ENCODE measurements at places on chromosomes 4 and X.

GRCh38 chrX:77428551-77428950 lies 18.6 kb upstream of the FGF16 start:
- H3K27ac ChIP-seq, result no peak overlapping the region
- DNase-seq, result no peak

GRCh38 chr4:39259571-39260330 lies 77.4 kb downstream of the WDR19 start:
- H3K27me3 ChIP-seq, result no peaks in the 10 kb centered on the region
- no peak overlapping the region for H3K4me3 ChIP-seq
- no peak overlapping the region for H3K27ac ChIP-seq
- DNase-seq, result no peak

DNA sequence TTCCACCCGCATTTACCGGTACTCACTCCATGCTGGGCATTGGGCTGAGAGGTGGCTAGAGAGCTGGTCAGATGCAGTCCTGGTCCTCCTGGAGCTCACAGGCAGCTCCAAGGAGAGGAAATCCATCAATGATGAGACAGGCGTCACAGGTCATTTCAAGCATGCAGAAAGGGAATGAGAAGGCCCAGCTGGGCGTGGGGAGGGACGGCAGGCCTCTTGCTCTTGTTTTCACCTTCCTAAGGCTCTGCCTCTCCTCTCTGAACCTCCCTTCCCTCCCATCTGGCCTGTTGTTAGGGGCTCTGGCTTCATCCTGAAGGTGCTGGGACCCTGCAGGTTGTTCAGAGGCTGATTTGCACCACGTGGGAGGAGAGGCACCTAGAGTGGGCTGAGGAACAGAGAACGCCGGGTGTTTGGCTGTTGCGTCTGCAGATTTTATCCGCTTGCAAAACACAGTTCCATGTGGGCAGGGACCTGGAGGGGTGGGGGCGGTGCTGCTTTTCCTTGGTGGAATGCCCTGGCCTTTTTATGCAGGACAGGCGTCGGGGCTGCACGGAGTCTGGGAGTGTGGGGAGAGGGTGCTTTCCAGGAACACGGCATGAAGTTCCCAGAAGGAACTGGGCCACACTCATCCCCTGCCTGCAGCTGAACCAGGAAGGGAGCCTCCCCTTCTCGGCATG lies 81.5 kb upstream of the PSAPL1 start:
- H3K4me3 ChIP-seq, result no peak overlapping the region
- no peak overlapping the region for H3K27ac ChIP-seq
- peaks cover 11% of the 10 kb centered on the region for H3K27me3 ChIP-seq
- DNase-seq, result no peak
- H3K4me1 ChIP-seq, result no peaks in the 10 kb centered on the region

- peak overlapping the region; percentile 62 for H3K27ac ChIP-seq
- no peak for DNase-seq
- H3K27me3 ChIP-seq, result no peaks in the 10 kb centered on the region
- no peak overlapping the region for H3K4me3 ChIP-seq
These were observed 16.8 kb upstream of the TBC1D14 start for GRCh38 chr4:6892909-6893202.

DNA sequence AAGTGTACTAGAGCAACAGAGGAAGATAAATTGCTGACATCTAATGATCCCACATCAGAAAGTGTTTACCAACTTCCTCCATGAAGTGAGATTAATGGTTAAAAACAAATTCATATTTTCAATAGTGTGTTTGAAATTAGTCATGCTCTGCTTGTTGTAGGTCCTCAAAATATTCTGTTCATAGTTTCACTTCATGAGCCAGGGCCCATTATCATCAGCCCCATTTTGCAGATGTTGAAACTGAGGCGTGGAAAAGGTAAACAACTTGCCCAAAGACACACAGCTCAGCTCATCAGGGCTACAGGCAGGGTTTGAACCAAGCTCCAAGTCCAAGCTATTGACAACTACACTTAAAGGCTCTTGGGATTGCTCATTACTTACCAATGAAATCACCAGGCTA lies 103.5 kb upstream of the PPARGC1A start:
- no peak for DNase-seq
- no peak overlapping the region for H3K4me3 ChIP-seq
- H3K4me1 ChIP-seq, result no peaks in the 10 kb centered on the region

DNA sequence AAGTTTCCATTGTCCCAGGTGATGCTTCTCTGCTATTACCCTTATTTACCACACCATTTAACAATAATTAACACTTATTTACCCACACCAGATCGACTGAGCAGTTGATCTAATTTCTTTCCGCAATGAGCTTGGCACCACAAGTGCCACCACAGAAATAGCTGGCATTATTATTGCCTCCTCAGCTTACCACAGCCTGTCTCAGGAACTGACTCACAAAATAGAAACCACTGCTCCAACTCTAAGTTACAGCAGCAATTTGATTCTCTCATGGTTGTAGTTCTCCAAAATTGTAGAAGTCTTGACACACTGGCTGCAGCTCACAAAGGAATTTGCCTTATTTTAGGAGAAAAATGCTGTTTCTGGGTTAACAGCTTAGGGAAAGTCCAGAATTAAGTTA lies 22.5 kb downstream of the ZNF721 start:
- H3K27me3 ChIP-seq, result no peaks in the 10 kb centered on the region
- H3K36me3 ChIP-seq, result peaks cover 5% of the 10 kb centered on the region
- peak; percentile 91 for DNase-seq
- H3K4me1 ChIP-seq, result peaks cover 3% of the 10 kb centered on the region
- H3K4me3 ChIP-seq, result no peak overlapping the region

GRCh38 chr4:67291644-67292043 lies 253.7 kb downstream of the CENPC start:
- H3K27me3 ChIP-seq, result no peaks in the 10 kb centered on the region
- DNase-seq, result no peak
- H3K4me3 ChIP-seq, result no peak overlapping the region
- H3K4me1 ChIP-seq, result no peaks in the 10 kb centered on the region

GRCh38 chr4:74790652-74791051 lies 3.7 kb downstream of the BTC start:
- H3K36me3 ChIP-seq, result no peaks in the 10 kb centered on the region
- peaks cover 14% of the 10 kb centered on the region for H3K4me1 ChIP-seq
- no peak overlapping the region for H3K4me3 ChIP-seq
- peaks cover 3% of the 10 kb centered on the region for H3K27me3 ChIP-seq
- no peak overlapping the region for H3K27ac ChIP-seq
- DNase-seq, result no peak

DNA sequence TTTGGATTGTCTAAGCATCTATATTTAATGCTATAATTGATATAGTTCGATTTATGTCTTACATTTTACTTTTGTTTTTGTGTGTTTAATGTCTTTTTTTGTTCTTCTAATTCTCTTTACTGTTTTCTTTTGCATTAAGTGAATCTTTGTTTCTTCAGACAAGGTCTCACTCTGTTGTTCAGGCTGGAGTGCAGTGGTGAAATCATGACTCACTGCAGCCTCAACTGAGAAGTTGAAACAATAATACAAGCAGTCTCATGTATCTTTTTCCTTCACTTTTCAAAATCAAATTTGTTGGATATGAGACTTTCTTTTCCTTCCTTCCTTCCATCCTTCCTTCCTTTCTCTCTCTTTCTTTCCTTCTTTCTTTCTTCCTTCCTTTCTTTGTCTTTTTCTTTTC lies 1401.6 kb downstream of the ADGRL3 start:
- H3K4me1 ChIP-seq, result no peaks in the 10 kb centered on the region
- no peaks in the 10 kb centered on the region for H3K27me3 ChIP-seq
- DNase-seq, result no peak
- no peak overlapping the region for H3K27ac ChIP-seq
- no peaks in the 10 kb centered on the region for H3K36me3 ChIP-seq

GRCh38 chrX:118569676-118570075 lies 74.1 kb downstream of the DOCK11 start:
- no peaks in the 10 kb centered on the region for H3K4me1 ChIP-seq
- H3K27ac ChIP-seq, result no peak overlapping the region

DNA sequence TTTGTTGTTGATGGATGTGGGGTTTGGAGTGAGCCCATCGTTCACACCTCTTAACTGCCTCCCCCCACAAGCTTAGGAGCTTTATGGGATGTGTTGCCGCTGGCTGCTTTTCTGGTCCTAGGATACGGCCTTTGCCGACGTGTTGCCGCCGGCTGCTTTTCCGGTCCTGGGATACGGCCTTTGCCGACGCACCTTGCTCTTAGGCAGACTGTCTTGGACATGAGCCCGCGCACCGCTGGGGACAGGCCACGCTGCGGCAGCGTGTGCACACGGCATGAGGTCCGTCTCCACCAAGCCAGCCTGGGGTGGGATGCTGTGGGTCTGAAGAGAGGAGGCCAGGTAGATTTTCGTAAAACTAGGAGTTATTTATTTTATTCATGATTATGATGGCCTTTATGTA lies 14.2 kb downstream of the RGS12 start:
- H3K27ac ChIP-seq, result no peak overlapping the region
- H3K27me3 ChIP-seq, result no peaks in the 10 kb centered on the region
- H3K4me1 ChIP-seq, result peaks cover 56% of the 10 kb centered on the region
- DNase-seq, result no peak
- H3K36me3 ChIP-seq, result no peaks in the 10 kb centered on the region

DNA sequence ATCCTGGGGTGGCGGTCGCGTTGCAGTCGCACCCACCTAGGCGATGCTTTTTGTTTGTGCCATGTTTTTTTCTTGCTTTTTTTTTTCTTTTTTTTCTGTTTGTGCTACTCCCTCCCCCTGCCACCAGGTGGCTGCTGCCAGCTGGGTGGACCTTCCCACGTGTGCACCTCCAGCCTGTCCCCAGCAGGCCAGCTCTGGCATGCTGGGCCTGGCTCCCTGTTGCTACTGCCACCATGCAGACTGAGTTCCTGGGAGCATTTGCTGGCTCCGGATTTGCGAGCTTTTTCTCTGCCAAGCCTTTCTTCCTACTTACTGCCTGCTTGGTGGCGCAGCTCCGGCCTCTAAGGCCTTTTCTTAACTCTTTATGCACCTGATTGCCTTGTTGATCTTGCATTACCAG lies 161.2 kb upstream of the WDFY3 start:
- H3K4me1 ChIP-seq, result no peaks in the 10 kb centered on the region
- no peak overlapping the region for H3K27ac ChIP-seq
- DNase-seq, result peak; percentile 33

DNA sequence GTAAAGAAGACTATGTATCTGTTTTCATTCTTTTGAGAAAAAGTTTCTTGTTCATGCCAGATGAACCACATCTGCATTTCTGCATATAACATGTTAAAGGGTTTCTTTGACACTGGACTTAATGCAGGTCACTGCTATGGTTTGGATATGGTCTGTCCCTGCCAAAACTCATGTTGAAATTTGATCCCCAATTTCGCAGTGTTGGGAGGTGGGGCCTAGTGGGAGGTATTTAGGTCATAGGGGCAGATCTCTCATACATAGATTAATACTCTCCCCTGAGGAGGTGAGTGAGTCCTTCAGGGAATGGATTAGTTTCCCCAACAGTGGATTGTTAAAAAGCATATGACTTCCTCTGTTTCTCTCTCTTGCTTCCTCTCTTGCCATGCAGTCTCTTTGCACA lies 45.9 kb upstream of the TMEM33 start:
- H3K4me3 ChIP-seq, result no peak overlapping the region
- no peaks in the 10 kb centered on the region for H3K36me3 ChIP-seq
- peaks cover 29% of the 10 kb centered on the region for H3K27me3 ChIP-seq
- H3K27ac ChIP-seq, result no peak overlapping the region
- H3K4me1 ChIP-seq, result no peaks in the 10 kb centered on the region

- H3K4me3 ChIP-seq, result no peak overlapping the region
- H3K27ac ChIP-seq, result no peak overlapping the region
- peaks cover 3% of the 10 kb centered on the region for H3K4me1 ChIP-seq
- DNase-seq, result no peak
These were observed 77.9 kb downstream of the LUZP4 start for GRCh38 chrX:115367455-115367854.

GRCh38 chr4:79540143-79540542 lies 132.1 kb upstream of the GK2 start:
- H3K27me3 ChIP-seq, result no peaks in the 10 kb centered on the region
- DNase-seq, result no peak
- no peaks in the 10 kb centered on the region for H3K4me1 ChIP-seq
- no peaks in the 10 kb centered on the region for H3K36me3 ChIP-seq
- no peak overlapping the region for H3K27ac ChIP-seq
- H3K4me3 ChIP-seq, result no peak overlapping the region

- no peaks in the 10 kb centered on the region for H3K4me1 ChIP-seq
- no peaks in the 10 kb centered on the region for H3K27me3 ChIP-seq
- H3K27ac ChIP-seq, result peak overlapping the region; percentile 9
- DNase-seq, result no peak
These were observed 107.6 kb upstream of the CBR4 start for GRCh38 chr4:169117591-169118081.

GRCh38 chr4:143417679-143418403 lies 81.2 kb downstream of the GAB1 start:
- no peak overlapping the region for H3K4me3 ChIP-seq
- peaks cover 55% of the 10 kb centered on the region for H3K36me3 ChIP-seq
- no peaks in the 10 kb centered on the region for H3K4me1 ChIP-seq
- DNase-seq, result no peak

DNA sequence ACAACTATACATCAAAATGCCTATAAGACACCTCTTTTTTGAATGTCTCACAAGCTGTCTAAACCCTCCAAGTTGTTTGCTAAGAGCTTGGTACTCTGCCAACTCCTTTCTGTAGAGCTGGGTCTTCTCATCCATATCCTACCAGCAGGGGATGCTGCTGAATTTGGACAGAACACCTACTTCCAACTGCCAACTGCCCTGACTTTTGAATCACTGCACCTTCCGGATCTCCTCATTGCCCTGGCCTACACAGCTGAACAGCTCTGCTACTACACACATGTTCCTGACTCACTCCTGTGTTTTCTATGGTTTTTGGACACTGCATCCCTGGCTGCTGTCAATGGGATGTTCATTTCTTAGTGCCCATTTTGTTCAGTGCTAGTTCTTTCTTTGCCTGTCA lies 18.7 kb downstream of the FAM184B start:
- no peaks in the 10 kb centered on the region for H3K27me3 ChIP-seq
- peak; percentile 55 for DNase-seq
- no peaks in the 10 kb centered on the region for H3K36me3 ChIP-seq
- H3K4me1 ChIP-seq, result no peaks in the 10 kb centered on the region

GRCh38 chrX:155534800-155535199 lies 76.4 kb upstream of the F8A3 start:
- DNase-seq, result no peak
- H3K4me1 ChIP-seq, result no peaks in the 10 kb centered on the region
- H3K4me3 ChIP-seq, result no peak overlapping the region

GRCh38 chr4:73245955-73246354 lies 12.6 kb downstream of the ANKRD17 start:
- no peak for DNase-seq
- H3K4me3 ChIP-seq, result no peak overlapping the region
- H3K4me1 ChIP-seq, result no peaks in the 10 kb centered on the region
- H3K27me3 ChIP-seq, result no peaks in the 10 kb centered on the region
- H3K27ac ChIP-seq, result peak overlapping the region; percentile 11

DNA sequence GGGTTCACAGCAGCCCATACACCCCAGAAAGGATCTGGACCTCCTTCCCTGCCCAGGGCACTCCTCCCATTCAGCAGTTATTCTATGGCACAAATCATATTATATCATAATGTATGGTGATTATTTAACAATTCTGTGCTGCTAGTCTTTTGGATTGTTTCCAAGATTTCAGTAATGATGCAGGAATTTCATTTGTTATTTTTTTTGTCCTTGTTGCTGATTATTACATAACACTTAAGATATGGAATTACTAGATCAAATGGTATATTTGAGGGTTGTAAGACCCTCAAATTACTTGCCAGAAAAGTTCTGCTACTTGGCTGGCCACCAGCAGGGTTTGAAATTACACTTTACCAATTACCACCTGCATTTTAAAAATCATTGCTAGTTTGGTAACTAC lies 36.4 kb downstream of the QDPR start:
- H3K4me1 ChIP-seq, result peaks cover 21% of the 10 kb centered on the region
- H3K36me3 ChIP-seq, result no peaks in the 10 kb centered on the region
- no peak overlapping the region for H3K4me3 ChIP-seq
- no peak for DNase-seq

GRCh38 chr4:68865188-68865638 lies 49.4 kb downstream of the UGT2B10 start:
- H3K4me1 ChIP-seq, result no peaks in the 10 kb centered on the region
- no peak overlapping the region for H3K4me3 ChIP-seq
- no peaks in the 10 kb centered on the region for H3K27me3 ChIP-seq
- peak overlapping the region; percentile 43 for H3K27ac ChIP-seq
- DNase-seq, result no peak
